ENCODE measurements at places on chromosomes 5 and 9. TPM values are rescaled to one million over a fixed set of nuclear protein-coding genes. Genes with fewer than 3 reads are reported as not detected.

GRCh38 chr5:4017076-4017803 is 421.6 kb downstream of the IRX1 start:
- H3K4me1 ChIP-seq = peaks cover 3% of the 10 kb centered on the region
- H3K27me3 ChIP-seq = no peaks in the 10 kb centered on the region
- H3K4me3 ChIP-seq = no peak overlapping the region
- H3K27ac ChIP-seq = no peak overlapping the region

DNA sequence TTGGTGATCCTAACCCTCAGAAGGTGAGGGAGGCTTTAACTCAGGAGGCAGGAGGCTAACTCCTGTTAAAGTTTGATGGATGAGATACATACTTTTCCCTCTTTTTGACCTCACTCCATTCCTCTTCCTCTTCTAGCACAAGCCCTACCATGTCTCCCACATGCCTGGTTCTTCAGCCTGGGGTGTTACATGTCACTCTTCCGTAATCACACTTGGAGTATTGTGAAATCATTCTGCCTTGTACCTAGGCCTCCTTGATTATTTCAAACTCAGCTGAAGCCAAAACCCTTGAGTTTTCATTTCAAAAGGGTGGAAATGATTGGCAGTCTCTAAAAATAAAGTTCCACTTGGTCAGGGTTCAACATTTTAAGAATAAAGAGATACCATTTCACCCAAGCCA is 1.8 kb downstream of the PLAC8L1 start:
- no peak overlapping the region for H3K4me3 ChIP-seq
- no peaks in the 10 kb centered on the region for H3K36me3 ChIP-seq
- H3K4me1 ChIP-seq = no peaks in the 10 kb centered on the region
- H3K27me3 ChIP-seq = no peaks in the 10 kb centered on the region
- DNase-seq = no peak
- H3K27ac ChIP-seq = peak overlapping the region; percentile 43

GRCh38 chr9:134570151-134570621 is 71.4 kb upstream of the COL5A1 start:
- no peaks in the 10 kb centered on the region for H3K27me3 ChIP-seq
- H3K36me3 ChIP-seq = no peaks in the 10 kb centered on the region
- no peak overlapping the region for H3K4me3 ChIP-seq
- DNase-seq = peak; percentile 55
- H3K27ac ChIP-seq = no peak overlapping the region

Gene SPAG8
- 4.1 TPM for total RNA-seq

DNA sequence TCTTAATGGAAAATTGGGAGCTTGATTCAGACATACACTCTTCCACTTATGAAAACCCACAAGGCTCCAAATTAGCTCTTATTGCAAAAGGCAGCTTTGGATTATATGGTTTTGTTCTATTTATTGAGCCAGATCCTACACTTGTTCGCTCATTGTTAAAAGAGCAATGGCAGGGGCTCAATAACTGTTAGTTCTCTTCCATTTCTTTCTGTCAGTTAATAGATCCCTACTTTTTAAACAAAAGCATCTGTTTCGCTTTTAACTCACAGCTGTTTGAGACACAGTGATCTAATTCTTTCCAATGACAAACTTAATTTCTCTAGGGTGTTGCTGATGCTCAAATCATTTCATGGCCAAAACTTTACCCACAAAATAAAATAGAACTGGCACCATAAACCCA is 11.7 kb downstream of the C5 start:
- no peaks in the 10 kb centered on the region for H3K27me3 ChIP-seq
- H3K27ac ChIP-seq = no peak overlapping the region
- H3K36me3 ChIP-seq = no peaks in the 10 kb centered on the region
- DNase-seq = no peak
- peaks cover 5% of the 10 kb centered on the region for H3K4me1 ChIP-seq

GRCh38 chr5:168529374-168530234 is 499 bp downstream of the FBLL1 start:
- peak overlapping the region; percentile 39 for H3K4me3 ChIP-seq
- no peak for DNase-seq
- H3K36me3 ChIP-seq = no peaks in the 10 kb centered on the region
- peaks cover 8% of the 10 kb centered on the region for H3K4me1 ChIP-seq
- H3K27me3 ChIP-seq = peaks cover 11% of the 10 kb centered on the region

GRCh38 chr5:176466245-176466871 is 18.2 kb downstream of the FAF2 start:
- H3K36me3 ChIP-seq = peaks cover 4% of the 10 kb centered on the region
- H3K4me3 ChIP-seq = no peak overlapping the region
- peaks cover 21% of the 10 kb centered on the region for H3K4me1 ChIP-seq
- no peaks in the 10 kb centered on the region for H3K27me3 ChIP-seq

- H3K36me3 ChIP-seq = no peaks in the 10 kb centered on the region
- no peak overlapping the region for H3K27ac ChIP-seq
- no peak overlapping the region for H3K4me3 ChIP-seq
Measured at GRCh38 chr9:134536931-134537330, 104.7 kb upstream of the COL5A1 start.

GRCh38 chr5:52452098-52452497 is 335.6 kb upstream of the ITGA1 start:
- no peaks in the 10 kb centered on the region for H3K27me3 ChIP-seq
- H3K4me3 ChIP-seq = no peak overlapping the region
- H3K4me1 ChIP-seq = no peaks in the 10 kb centered on the region
- H3K36me3 ChIP-seq = no peaks in the 10 kb centered on the region
- no peak for DNase-seq

- no peaks in the 10 kb centered on the region for H3K27me3 ChIP-seq
- H3K27ac ChIP-seq = no peak overlapping the region
- H3K36me3 ChIP-seq = no peaks in the 10 kb centered on the region
- no peaks in the 10 kb centered on the region for H3K4me1 ChIP-seq
Measured at GRCh38 chr5:127586066-127586770, 62.7 kb upstream of the CTXN3 start.

DNA sequence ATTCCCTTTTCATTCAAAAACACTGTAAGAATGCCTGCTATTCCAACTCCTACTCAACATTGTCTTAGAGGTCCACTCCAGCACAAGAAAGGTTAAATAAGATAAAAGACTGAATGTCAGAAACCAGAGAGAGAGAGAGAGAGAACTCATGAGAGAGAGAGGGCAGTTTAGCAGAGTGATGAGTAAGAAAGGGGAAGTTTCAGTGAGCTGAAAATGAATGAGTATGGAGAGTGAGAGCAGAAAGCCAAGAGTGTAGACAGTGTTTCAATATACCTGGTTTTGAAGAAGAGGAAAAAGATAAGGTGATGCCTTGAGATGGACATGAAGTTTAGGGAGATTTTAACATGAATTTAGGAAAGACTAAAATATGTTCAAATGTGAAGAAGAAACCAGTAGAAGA is 528.0 kb upstream of the SEMA6A start:
- no peak overlapping the region for H3K27ac ChIP-seq
- H3K27me3 ChIP-seq = no peaks in the 10 kb centered on the region
- H3K4me3 ChIP-seq = no peak overlapping the region
- no peak for DNase-seq
- H3K36me3 ChIP-seq = no peaks in the 10 kb centered on the region
- H3K4me1 ChIP-seq = no peaks in the 10 kb centered on the region

Gene AFAP1L1
- 48.9 TPM for total RNA-seq

DNA sequence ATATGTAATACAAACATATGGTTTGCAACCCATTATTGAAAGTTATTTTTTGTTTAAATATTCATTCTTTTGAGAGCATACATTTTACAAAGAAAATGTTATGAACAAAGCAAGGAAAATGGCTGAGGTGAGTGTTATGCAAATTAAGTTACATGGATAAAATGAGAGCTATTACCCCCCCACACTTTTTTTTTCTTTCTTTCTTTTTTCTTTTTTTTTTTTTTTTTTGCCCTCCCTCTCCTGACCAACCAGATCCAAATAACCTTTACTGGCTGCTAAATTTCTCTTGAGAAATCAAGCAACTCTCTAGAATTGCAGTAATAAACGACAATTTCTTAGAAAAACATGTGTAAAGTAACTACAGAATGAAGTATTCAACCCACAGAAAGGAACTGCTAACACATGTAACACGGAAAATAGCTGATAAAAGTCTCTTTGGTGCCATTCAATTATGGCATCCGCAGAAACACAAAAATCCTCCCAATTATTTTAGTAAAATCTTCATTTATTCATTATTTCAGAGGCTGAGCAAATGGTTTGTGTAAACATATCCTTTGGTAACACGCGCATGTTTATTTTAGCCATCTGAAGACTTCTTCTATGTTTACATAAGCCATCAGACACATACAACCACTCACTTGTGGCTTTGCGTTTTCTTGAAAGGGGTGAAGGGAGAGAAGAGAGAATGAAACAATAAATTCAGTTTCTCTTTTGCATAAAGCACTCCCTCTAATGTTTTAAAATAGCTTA is 216.1 kb downstream of the NFIB start:
- H3K4me1 ChIP-seq = no peaks in the 10 kb centered on the region
- peak overlapping the region; percentile 77 for H3K27ac ChIP-seq
- H3K27me3 ChIP-seq = no peaks in the 10 kb centered on the region
- H3K36me3 ChIP-seq = no peaks in the 10 kb centered on the region
- H3K4me3 ChIP-seq = no peak overlapping the region

- H3K27me3 ChIP-seq = no peaks in the 10 kb centered on the region
- H3K36me3 ChIP-seq = peaks cover 29% of the 10 kb centered on the region
- H3K27ac ChIP-seq = no peak overlapping the region
- H3K4me3 ChIP-seq = no peak overlapping the region
Measured at GRCh38 chr9:137554349-137554748, 2.7 kb downstream of the MRPL41 start.

DNA sequence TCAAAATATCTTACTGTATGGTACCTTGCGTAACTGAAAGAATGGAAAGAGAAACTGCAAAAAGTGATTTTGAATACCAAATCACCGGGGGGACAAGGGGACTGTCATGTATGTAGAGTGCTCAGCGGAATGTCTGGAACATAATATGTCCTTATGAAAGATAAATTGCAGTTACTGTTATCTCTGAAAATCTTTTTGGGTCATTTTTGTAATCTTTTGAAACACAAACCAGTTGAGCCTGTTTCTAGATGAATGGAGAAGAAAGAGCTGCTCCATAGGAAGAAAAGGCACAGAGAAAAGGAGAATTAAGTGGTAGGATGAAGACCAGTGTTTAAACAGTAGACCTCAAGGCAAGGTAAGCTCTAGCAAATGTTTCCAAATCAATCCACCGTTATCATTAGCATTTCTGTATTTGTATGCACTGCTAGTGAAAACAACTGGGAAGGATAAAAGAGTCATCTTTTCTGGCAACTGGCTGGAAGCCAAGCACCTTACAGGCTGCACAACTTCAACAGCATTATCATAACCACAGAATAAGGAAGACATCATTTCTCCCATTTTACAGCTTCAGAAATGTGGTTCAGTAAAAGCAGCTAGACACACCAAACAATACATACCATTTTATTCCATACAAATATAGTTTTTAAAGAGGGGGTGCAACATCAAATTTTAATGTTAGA is 158.5 kb downstream of the TRPM3 start:
- no peak overlapping the region for H3K4me3 ChIP-seq
- H3K36me3 ChIP-seq = no peaks in the 10 kb centered on the region
- no peaks in the 10 kb centered on the region for H3K4me1 ChIP-seq
- H3K27ac ChIP-seq = no peak overlapping the region
- DNase-seq = no peak

Gene LECT2
- not detected for total RNA-seq

GRCh38 chr5:5040712-5041111 is 99.4 kb upstream of the ADAMTS16 start:
- no peak overlapping the region for H3K27ac ChIP-seq
- H3K4me1 ChIP-seq = no peaks in the 10 kb centered on the region
- H3K27me3 ChIP-seq = no peaks in the 10 kb centered on the region
- DNase-seq = no peak
- no peak overlapping the region for H3K4me3 ChIP-seq
- H3K36me3 ChIP-seq = no peaks in the 10 kb centered on the region

GRCh38 chr5:35063414-35063813 is 15.7 kb upstream of the AGXT2 start:
- H3K27me3 ChIP-seq = no peaks in the 10 kb centered on the region
- H3K4me3 ChIP-seq = no peak overlapping the region
- no peak for DNase-seq
- H3K36me3 ChIP-seq = no peaks in the 10 kb centered on the region
- no peak overlapping the region for H3K27ac ChIP-seq

DNA sequence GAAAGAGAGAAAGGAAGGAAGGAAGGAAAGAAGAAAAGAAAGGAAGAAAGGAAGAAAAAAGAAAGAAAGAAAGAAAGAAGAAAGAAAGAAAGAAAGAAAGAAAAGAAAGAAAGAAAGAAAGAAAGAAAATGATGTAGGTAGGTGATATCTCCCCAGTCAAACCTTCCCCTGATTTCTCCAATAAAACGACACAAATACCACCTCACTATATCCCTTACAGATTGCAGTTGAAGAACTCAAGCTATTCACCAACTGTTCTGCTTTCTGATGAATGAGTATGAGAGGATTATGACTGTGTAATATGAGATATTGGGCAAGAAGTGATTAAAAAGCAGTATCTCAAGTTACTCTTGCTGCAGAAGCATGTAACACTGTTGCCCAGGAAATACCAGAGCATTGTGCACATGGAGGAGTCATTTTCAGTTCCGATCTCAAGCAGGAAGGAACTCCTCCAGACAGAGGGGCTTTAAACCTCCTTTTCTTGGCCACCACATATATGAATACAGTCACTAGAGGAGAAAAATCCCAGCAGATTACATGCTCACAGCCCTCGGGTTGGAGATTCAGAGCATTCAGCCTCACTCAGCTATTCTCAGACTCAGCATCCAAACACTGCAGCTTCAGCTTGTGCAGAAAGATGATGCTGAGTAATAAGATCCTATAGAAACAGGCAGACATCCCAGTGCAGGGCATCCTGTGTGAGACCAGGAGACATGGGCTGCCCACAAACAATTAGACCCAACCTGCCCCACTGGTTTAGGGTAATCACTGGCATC is 61.4 kb downstream of the UGCG start:
- no peaks in the 10 kb centered on the region for H3K4me1 ChIP-seq
- no peak overlapping the region for H3K4me3 ChIP-seq
- no peaks in the 10 kb centered on the region for H3K36me3 ChIP-seq
- H3K27me3 ChIP-seq = no peaks in the 10 kb centered on the region

Gene SOHLH1
- not detected for total RNA-seq

GRCh38 chr9:116695438-116695837 is 8.3 kb downstream of the TRIM32 start:
- H3K4me1 ChIP-seq = no peaks in the 10 kb centered on the region
- peaks cover 24% of the 10 kb centered on the region for H3K36me3 ChIP-seq
- H3K27me3 ChIP-seq = no peaks in the 10 kb centered on the region

GRCh38 chr5:98757978-98758377 is 15.5 kb upstream of the RGMB start:
- H3K4me1 ChIP-seq = no peaks in the 10 kb centered on the region
- no peaks in the 10 kb centered on the region for H3K27me3 ChIP-seq

GRCh38 chr5:10452768-10453331 is 11.2 kb downstream of the ROPN1L start:
- no peaks in the 10 kb centered on the region for H3K27me3 ChIP-seq
- H3K36me3 ChIP-seq = no peaks in the 10 kb centered on the region
- H3K4me1 ChIP-seq = peaks cover 21% of the 10 kb centered on the region

DNA sequence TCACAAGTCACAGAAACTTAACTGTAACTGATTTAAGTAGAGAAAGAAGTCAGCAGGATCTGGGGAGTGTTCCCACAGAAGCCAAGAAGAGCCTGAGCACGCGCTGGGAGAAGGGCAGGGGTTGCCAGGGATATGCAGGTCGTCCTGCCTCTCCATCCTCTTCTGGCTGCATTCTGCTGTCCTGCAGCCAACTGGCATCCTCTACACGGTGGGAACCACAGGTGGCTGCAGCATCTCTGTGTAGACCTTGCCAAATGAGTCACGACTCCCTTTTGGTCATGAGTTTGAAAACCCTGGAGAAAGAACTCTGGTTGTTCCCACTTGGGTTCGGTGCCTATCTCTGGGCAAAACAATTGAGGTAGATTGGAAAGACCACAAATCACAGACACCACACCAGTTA is 38.4 kb upstream of the PCA3 start:
- no peaks in the 10 kb centered on the region for H3K36me3 ChIP-seq
- no peaks in the 10 kb centered on the region for H3K27me3 ChIP-seq
- no peak overlapping the region for H3K27ac ChIP-seq
- no peak for DNase-seq
- H3K4me3 ChIP-seq = no peak overlapping the region

Data from right atrium auricular region (tissue), 2 donors.